ENCODE measurements at places on chromosomes 4 and X.

- no peak for DNase-seq
These were observed 117.3 kb upstream of the NOCT start for GRCh38 chr4:138898282-138898681.

- no peak for DNase-seq
These were observed 268.5 kb downstream of the CHIC1 start for GRCh38 chrX:73831500-73831899.

DNA sequence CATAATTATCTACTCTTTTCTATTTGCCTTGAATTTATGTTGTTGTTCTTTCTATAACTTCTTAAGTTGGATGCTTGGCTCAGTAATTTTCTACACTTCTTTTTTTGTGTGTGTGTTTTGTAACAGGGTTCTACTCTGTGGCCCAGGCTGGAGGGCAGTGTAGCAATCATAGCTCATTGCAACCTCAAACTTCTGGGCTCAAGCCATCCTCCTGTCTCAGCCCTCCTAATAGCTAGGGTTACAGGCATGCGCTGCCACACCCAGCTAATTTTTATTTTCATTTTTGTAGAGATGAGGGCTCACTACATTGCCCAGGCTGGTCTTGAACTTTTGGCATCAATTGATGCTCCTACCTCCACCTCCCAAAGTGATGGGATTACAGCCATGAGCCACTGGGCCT, 20.7 kb upstream of the UCHL1 start:
- no peak for DNase-seq

DNA sequence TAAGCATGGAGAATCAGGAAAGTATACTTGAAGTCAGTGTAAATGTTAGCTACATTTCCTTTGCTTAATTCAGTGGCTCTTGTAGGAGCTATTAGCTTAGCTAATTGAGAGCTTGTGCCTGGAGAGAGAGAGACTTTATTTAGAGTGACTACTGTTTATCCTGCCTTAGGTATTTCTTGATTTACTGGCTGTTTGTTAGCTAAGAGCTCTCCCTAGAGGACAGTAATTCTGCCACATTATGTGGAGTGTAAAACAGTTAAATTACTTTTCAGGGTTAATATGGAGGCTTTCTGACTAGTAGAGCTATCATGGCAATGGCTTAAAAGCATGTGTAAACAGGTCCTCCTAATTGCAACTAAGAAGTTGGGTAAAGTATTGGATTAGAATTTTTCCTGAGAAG, 306.5 kb upstream of the TECRL start:
- no peak for DNase-seq

DNA sequence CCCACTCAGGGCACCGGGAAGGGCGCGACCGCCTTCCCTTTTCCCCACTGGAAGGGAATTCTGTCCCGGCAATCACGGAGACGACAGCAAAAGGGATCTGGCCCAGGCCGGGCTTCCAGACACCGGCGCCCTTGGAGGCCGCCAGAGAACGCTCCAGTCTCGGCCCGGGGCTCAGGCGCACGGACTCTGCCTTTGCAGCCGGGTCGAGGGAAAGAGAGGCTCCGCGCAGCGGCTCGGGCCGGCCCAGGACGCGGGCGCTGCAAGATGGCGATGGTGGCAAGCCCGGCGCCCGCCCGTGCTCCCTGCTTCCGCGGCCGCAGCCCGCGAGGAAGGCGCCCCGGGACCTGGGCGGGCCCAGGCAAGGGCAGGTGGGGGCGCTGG, 1.1 kb downstream of the CTBP1 start:
- no peak for DNase-seq

- no peak for DNase-seq
These were observed 128.3 kb upstream of the EPHA5 start for GRCh38 chr4:65798498-65799127.
